ENCODE measurements at places on chromosomes 16 and 17.
A peak's percentile ranks its signal among the peaks of the same experiment; 100 is the strongest.

DNA sequence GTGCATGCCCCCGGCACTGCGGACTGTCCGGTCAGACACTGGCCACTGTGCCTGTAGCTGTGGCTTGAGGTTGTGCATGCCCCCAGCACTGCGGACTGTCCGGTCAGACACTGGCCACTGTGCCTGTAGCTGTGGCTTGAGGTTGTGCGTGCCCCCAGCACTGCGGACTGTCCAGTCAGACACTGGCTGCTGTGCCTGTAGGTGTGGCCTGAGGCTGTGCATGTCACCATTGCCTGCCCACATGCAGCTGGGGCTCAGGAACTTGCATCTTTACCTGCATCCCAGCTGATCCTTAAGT lies 5.2 kb downstream of the MTHFSD start:
- DNase-seq, result no peak

GRCh38 chr17:8969901-8970300 lies 4.4 kb upstream of the PIK3R5 start:
- DNase-seq, result no peak

- DNase-seq, result peak; percentile 75
These were observed 91.0 kb downstream of the GSG1L start for GRCh38 chr16:27972500-27972899.

- DNase-seq, result no peak
These were observed 15.1 kb upstream of the ABCA9 start for GRCh38 chr17:69075823-69076222.

GRCh38 chr17:48439110-48439850 lies 9.3 kb upstream of the SKAP1 start:
- no peak for DNase-seq

DNA sequence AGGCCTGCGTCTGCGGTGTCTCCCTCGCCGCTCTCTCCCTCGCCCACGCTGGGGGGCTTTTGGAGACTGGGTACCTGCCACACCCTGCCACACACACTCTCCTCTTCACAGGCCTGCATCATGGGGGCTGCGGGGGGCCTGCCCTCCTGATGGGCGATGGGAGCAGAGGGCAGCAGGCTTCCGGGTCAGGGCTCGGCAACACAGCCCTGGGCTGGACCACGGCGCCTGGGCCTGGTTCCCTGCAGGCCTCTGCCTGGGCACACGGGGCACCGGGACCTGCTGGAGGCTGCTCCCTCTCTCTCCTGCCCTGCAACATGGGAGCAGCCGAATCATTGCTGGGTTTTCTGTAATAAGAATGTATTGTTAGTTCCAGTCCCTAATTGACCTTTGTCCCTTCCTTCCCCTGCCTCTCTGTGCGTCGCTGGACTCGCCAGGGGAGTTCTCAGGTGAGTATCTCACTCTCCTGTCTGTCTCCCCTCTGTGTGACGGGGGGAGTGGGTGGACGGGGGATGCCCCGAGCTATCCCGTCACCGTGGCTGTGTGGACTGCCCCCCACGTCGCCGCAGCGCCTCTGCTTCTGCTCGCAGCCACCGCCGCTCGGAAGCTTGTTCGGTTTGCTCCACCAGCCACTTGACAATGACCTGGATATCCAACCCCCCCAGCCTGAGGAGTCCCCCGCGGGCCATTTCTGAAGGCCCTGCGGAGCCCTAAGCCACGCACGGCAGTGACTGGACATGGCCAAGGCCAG lies 13.5 kb downstream of the NME3 start:
- DNase-seq, result no peak

- DNase-seq, result no peak
These were observed 8.3 kb downstream of the TSC2 start for GRCh38 chr16:2056077-2056476.

- DNase-seq, result no peak
These were observed 21.5 kb upstream of the MC1R start for GRCh38 chr16:89897204-89897603.

GRCh38 chr17:32487473-32488176 lies 832 bp downstream of the CDK5R1 start:
- peak; percentile 74 for DNase-seq

DNA sequence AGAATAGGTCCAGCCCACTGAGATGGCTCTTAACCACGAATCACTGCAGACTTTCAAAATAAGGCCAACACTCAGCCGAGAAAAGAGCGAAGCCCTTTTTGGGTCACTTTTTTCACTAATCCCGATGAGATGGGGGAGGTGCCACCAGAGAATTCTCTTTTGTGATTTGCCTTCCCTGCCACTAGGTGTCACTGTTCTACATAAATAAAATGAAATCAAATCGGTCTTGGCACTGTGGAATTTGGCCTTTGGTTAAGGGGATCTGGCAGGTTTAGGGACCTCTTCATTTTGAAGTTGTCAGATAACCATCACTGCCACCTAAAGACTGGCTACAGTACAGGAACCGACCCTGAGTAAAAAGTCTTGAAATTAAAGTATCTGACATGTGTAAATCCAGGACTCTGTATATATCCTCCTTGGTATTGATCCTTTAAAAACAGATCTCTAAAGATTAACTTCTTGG lies 147.0 kb downstream of the HS3ST4 start:
- DNase-seq, result peak; percentile 72

DNA sequence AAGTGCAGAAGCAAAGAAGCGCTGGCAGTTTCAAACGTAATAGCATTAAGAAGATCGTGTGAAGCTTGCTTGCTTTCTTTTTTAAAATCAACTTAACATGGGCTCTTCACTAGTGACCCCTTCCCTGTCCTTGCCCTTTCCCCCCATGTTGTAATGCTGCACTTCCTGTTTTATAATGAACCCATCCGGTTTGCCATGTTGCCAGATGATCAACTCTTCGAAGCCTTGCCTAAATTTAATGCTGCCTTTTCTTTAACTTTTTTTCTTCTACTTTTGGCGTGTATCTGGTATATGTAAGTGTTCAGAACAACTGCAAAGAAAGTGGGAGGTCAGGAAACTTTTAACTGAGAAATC lies 17.4 kb upstream of the RAB11FIP4 start:
- DNase-seq, result no peak

- no peak for DNase-seq
These were observed 56.9 kb downstream of the TIMM22 start for GRCh38 chr17:1053661-1054360.

DNA sequence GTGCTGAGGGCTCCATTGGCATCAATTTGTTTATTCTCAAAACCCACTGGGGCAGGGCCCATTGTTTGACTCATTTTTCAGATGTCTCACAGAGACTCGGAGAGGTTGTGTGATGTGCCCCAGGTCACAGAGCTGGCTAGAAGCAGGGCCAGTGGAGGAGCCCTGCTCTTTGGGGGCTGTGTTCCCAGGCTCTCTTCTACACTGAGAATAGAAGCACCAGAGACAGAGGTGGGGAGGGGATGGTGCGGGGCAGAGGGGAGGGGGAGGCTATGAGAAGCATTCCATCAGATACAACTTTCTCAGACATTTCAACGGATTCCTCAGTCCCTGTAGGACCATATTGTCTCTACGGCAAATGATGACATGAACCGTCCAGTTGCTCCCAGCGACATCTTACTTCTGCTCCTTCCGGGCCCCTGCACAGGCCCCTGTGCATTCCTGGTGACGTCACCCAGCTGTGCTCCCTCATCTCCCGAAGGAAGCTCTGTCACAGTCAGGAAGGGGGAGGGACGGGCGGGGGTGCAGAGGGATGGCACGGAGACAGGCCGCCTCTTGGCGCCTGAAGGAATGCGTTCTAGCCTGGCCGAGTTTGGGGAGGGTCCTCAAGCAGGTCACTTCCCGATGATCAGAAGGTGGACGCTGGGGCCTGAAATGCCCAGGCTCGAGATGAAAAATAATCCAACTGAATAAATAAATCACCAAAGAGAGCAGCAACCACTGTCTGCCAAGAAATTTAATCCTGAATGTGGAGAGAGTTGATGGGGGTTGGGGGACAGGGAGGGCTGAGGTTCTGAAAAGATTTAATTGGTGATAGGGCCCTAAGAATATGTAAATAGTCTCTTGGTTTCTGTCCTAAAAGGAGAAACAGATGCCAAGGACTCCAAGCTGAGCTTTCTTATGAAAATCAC lies 114.1 kb downstream of the NOG start:
- no peak for DNase-seq

- DNase-seq, result peak; percentile 43
These were observed 118.1 kb downstream of the ENGASE start for GRCh38 chr17:79192503-79193351.

DNA sequence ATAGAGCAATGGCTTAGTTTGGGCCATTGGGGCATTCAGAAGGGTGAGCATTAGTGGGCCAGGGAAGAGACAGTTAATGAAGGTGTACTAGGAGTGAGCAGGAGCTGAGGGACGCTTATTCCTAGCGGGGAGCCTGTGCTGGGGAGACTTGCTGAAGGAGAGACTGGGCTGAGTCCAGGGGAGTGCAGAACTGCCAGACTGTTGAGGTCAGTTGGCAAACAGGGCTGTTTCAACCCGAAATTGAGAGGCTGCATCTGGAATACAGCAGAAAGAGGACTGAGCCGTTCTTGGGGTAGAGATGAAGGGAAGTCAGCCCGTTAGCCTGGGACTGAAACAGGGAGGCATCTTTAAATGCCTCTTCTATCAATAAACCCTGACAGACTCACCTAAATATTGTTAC lies 33.2 kb downstream of the MAP2K6 start:
- no peak for DNase-seq

DNA sequence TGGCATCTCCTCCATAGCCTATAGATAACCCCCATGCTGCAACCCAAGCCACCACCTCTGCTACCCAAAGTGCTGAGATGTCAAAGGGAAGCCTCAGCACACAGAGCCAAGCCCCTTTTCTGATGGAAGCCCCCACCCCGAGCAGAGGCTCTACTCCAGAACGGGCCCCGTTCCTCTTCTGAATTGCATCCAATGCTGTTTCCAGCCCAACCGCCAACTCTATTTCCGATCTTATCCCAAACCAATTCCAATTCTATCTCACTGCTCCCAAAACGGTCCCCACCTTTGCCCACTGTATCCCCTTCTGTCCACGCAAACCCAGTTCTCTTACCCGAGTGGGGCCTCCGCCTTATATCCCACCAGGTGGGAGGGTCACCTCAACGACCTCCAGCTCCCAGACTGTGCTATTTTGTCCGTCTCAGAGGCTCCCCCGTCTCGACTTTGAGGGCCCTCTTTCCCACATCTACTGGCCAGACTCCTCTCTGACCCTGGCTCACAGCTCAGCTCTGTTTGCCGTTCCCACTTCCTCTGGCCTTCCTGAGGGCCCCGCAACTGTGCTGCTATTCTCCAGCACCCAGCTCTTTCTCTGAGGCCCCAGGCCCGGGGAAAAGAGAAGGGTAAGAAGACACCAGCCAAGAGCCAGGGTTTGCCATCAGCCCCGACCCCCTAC lies 487 bp downstream of the SRL start:
- DNase-seq, result no peak

GRCh38 chr16:8430401-8430800 lies 159.9 kb downstream of the TMEM114 start:
- no peak for DNase-seq

DNA sequence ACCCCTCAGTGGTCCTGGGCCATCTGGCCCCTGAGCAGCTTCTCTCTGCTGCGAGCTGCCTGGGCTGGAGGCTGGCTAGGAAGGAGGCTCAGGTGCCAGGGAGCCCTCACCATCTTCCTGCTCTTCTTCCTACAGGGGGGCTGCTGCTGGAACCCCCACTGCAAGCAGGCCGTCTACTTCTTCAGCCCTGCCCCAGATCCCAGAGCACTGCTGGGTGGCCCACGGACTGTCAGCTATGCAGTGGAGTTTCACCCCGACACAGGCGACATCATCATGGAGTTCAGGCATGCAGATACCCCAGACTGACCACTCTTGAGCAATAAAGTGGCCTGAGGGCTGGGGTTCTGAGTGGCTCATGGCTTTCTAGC lies 46.1 kb downstream of the PRMT7 start:
- DNase-seq, result no peak

DNA sequence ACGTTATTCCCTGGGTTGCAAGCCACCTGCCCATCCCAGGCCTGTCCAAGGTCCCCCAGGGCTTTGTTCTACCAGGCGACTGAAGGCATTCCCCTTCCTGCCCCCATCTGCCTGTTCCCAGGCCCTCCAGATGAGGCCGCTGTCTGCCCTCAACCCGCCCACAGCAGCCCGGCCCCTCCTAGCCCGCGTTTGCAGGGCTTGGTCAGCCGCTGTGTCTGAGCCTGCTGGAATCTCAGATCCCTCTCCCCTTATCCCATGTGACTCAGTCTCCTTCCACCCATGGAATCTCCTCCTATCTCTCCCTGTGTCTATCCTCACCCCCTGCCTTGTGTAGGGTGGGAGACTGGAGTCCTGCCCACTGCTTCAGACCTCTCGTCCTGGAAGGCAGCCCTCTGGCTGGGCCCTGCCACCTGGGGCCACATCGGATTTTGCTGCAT lies 186.0 kb upstream of the TNRC6C start:
- DNase-seq, result peak; percentile 63

GRCh38 chr17:4420692-4421131 lies 13.0 kb upstream of the SPNS3 start:
- peak; percentile 75 for DNase-seq

- DNase-seq, result no peak
These were observed 230.4 kb downstream of the ZNF423 start for GRCh38 chr16:49625311-49626065.

- peak; percentile 51 for DNase-seq
These were observed 318.9 kb downstream of the MAP2K6 start for GRCh38 chr17:69733171-69734012.

GRCh38 chr17:15133826-15134225 lies 131.3 kb downstream of the PMP22 start:
- no peak for DNase-seq

GRCh38 chr16:86479419-86479818 lies 30.9 kb upstream of the FOXF1 start:
- DNase-seq, result no peak

DNA sequence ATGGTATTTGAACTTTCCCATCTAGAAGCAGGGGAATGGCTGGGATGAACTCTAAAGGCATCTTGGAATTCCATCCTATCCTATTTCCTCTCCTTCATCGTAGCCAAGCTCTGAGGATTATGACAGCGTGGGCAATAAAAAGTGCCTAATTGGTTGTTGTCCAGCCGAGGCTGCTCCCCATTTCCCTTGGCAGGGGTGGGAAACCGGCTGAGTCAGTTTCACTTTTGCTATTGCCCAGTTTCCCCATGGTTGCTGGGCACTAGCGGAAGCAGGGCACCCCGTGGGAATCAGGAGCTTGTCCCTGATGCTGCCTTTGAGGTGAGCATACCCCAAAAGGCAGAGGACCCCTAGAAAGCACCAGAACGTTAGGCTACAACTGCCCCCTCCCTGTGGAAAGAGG lies 13.8 kb upstream of the SP2 start:
- no peak for DNase-seq

DNA sequence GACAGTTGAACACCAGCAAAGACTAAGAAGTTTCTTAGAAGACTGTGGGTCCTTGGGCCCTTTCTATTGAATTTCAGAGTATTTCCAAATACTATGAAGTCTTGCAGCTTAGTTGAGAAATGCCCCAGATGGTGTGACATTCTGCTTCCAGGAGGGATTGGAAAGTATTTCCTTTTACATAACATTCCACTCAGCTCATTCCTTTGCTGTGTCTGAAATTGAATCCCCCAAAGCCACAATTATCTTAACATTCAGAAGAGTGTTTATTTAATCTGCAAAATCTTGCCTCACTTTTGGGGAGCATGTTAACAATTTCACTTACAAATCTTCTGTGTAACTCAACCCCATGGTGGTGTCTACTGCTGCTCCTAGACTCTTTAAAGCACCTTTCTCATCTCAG lies 307.7 kb downstream of the WWOX start:
- no peak for DNase-seq

Measured in NCI-H69 (cell line).